Right lobe of liver (tissue), 6 donors: ENCODE measurements at places on chromosomes 1 and 21.

- DNase-seq = no peak
Measured at GRCh38 chr1:174204697-174205308, 45.5 kb downstream of the RABGAP1L start.

GRCh38 chr1:232378266-232379062, 251.5 kb downstream of the SIPA1L2 start:
- no peak for DNase-seq

GRCh38 chr1:951364-951763, 7.7 kb downstream of the NOC2L start:
- DNase-seq = no peak

DNA sequence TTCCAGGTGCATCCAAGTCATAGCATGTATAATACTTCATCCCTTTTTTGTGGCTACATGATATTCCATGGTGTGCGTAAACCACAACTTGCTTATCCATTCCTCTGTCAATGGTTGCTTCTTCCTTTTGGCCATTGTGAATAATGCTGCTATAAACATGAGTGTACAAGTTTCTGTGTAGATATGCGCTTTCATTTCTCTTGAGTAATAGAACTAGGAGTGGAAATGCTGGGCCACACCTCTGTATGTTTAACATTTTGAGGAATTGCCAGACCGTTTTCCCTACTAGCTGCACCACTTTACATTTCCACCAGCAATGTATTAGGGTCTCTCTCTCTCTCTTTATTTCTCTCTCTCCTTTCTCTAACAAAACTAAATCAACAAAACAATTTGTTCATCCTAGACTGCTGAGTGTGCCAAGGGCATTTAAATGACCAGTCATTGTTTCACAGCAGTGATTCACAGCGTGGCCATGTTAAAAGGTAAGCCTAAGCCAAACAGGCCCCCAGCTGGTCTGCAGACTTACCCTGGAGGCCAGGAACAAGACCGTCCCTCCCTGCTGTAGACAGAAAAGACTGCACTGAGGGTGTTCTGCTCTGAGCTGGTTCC, 53.2 kb upstream of the LYST start:
- no peak for DNase-seq

DNA sequence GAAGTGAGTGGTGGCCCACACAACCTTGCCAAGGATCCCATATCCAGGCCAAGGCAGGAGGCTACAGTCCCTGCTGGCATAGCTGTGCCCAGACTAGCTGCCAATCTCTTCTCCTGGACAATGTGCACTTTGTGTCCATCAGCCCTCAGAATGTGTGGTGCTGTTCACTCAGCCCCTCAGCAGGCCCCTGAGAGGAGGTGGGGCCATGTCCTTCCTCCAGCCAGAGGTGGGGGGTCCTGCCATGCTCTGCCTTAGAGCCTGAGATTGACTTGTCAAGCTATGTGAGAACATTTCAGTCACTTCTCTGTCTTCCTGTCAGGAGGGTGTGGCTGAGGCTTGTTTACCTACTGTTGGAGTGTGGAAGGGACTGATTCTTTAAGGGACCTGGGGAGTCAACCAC, 1.4 kb downstream of the NCF2 start:
- no peak for DNase-seq

DNA sequence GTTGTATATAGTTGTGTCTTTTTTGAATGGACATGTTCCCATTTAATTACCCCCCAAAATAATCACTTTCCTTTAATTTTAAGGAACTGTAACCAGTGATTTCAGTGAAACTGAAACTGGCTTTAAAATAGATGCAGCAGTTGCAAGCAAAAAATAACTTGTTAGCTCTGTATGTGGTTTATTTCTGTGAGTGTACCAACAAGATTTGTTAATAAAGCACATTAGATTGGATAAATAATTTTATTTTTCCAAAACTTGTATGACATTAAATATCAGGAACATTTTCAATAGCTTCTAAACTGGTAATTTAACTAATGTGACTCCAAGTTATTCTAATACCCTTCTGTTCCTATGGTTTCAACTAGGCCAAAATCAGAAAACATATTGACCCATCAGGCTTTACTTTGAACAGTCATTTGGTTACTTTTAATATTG, 184.3 kb upstream of the CACYBP start:
- DNase-seq = no peak

GRCh38 chr1:161982507-161982895, 41.2 kb downstream of the OLFML2B start:
- DNase-seq = no peak

- no peak for DNase-seq
Measured at GRCh38 chr1:234851450-234852438, 241.8 kb upstream of the IRF2BP2 start.

DNA sequence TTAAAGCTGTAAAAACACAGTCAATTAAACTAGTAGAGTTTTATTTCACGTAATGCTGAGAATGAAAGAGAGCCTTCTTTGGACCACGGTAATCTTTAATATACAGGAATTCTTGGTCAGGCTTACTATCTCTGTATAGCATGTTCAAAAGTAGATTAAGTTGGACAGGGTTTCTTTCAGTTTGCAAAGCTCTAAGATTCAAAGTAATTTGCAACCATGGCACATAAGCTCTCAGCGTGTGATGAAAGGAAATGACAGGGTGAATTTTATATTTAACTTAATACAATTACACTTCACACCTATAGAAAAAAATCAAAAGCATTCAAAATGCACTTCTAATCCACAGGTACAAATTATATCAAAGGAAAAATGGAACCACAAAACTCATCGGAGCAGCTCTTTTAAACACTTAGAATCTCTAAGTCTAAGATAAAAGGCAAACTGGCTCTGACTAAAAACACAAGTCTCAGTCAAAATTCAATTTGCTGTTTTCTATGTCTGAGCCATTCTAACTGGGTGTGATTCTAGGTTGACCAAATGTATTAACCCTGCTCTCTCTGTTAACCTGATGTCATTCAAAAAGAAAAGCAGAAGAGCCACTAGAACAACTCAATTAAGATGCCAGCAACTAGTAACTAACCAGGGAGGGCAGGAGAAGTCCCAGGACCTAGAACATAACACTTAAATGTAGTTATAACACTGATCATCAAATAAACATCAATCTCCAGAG, 147.7 kb downstream of the RERE start:
- DNase-seq = no peak

DNA sequence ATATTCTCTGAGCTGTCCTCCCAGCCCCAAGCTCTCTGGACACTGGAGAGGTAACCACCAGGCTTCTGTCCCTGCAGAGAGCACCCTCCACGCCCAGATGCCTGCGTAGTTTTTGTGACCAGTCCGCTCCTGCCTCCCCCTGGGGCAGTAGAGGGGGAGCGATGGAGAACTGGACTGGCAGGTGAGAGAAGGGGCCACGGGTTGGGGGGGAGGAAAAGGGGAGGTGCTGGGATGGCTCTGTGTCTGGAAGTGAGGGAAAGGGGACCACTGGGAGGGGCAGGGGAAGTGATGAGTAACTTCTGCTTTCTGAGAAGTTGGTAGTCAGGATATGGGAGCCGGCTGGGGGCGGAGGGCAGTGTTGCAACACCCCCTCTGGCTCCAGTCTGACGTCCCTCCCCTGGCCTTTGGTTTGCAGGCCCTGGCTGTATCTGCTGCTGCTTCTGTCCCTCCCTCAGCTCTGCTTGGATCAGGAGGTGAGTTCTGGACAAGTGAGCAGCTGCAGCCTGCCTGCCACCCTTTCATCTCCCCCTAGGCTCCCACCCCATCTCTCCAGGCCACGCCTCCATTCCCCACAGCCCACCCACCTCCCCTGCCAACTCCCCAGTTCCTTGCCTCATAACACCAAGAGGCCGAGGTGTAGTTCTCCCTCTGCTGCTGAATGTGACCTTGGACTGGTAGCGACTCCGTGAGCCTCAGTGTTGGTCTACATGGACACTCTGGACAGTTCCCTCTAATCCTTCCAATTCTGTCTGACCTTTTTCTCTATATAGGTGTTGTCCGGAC, 3.1 kb downstream of the ADAMTSL4 start:
- peak; percentile 92 for DNase-seq

GRCh38 chr1:79129914-79130313, 123.4 kb upstream of the ADGRL4 start:
- no peak for DNase-seq

- DNase-seq = no peak
Measured at GRCh38 chr1:93620841-93621210, 60.8 kb downstream of the BCAR3 start.

- DNase-seq = no peak
Measured at GRCh38 chr21:45973475-45974072, 8.0 kb upstream of the COL6A1 start.

DNA sequence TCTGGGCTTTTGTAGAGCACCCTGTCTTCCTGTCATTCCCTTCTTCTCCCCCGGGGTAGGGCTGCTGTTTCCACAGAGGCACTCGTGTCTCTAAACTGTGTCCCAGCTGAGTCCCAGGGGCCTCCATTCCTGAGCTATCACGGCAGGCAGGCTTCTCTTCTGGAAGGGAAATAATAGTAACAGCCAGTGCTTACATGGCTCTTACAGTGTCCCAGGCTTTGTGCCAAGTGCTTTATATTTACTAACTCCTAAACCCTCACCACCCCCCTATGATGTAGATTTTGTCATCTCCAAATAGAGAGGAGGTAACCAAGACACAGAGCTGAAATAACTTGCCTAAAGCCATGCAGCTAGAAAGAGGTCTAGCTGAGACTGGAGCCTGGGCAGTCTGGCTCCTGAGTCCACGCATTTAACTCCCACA, 1.4 kb upstream of the CELF3 start:
- DNase-seq = no peak

- DNase-seq = peak; percentile 91
Measured at GRCh38 chr1:2548068-2548589, 8.0 kb upstream of the TNFRSF14 start.

- DNase-seq = no peak
Measured at GRCh38 chr1:85059563-85059962, 11.3 kb upstream of the MCOLN3 start.

DNA sequence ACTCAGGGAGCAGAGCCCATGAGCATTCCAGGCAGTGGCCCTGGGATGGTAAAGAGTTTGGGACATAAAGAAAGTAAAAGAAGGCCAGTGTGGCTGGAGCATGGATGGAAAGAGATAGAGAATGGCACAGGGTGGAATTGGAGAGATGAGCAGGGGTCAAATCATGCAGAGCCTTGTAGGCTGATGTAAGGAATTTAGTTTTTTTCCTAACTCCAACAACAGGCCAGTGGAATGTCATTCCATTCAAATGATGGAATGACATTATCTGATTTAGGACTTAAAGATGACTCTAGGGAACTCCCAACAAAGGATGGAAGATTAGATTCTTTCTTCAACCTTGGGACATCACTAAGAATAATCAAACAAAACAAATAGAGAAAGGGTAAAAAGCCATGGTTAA, 12.8 kb upstream of the S100A2 start:
- DNase-seq = no peak

DNA sequence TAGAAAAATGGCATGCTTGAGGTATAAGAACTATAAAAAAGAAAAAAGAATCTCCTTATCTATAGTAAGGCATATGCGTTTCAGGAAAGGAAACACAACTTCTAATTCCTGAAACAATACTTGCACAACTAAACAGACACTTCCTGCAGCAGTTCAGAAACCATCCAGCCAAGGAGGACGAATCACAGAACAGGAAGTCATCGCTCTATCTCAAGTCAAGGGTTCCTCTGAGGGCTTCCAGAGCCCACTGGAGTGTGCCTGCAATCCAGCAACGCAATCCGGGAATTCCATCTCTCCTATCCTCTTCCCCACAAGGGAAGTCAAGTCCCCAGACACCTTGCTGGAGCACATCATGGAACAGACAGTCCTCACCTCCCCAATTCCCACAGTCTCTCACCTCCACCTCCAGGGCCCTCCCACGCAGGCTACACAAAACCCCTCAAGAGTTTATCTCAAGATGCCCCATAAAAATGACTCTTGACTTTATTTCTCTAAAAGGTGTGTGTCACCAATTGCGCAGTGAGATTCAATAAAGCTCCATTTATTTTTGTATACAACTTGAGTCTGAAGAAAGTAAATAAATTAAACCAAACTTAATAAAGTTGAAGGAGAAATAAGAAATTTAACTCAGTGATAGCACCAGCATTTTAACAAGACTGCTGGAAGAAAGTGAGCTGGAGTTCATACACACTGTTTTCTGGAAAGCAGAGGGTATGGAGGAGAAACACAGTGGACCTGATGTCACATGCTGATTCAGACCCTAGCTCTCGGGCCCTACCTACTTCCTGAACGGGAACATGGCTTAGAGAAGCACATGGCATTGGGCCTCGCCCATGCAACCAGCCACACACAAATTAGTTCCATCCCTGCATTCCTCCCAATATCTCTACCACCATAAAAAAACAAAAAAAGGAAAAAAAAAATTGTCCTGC, 39.9 kb downstream of the SIPA1L2 start:
- DNase-seq = no peak

GRCh38 chr1:3454811-3455618, 550 bp downstream of the ARHGEF16 start:
- DNase-seq = peak; percentile 66

GRCh38 chr1:163657719-163658118, 336.0 kb downstream of the NUF2 start:
- DNase-seq = no peak

DNA sequence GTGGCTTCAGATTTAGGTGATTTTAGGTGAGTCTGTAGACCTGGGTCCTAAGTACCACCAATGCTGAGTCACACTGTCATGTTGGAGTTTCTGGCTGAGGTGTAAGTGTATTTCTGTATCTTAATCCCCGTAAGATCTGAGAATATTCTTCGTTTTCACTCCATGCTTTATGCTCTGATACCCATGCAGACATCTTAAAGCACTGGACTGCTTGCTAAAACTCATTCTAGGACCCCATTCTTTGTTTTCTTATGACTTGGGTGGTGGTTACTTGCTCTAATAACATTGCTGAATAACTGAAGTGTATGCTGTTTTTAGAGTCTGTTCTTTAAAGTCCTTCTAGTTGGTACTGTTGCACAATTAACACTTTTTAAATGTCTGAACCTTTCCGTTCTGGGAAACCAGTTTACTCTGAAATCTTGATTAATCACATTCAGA, 36.6 kb downstream of the CDC42 start:
- DNase-seq = no peak

- DNase-seq = no peak
Measured at GRCh38 chr1:94235189-94236012, 2.0 kb downstream of the ARHGAP29 start.

DNA sequence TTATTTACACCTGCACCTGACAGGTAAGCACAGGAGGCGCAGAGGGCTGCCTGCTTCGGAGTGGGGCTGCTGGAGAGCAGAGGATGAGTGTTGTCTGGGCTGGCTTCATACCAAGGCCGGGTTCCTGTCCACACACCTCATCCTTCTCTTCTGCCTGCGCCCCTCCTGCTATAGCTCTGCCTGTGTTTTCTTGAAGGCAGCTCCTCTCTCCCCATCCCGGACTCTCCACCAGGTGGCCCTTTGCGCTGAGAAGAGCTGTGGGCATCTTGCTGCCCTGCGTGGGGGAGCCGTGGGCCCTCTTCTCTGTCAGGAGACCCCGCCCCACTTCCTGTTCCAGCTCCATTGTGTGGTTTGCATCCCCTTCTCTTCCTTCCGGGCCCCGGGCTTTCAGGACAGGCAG, 35.0 kb downstream of the ARHGEF10L start:
- DNase-seq = no peak

GRCh38 chr21:35266546-35266945, 217.4 kb upstream of the RUNX1 start:
- DNase-seq = no peak
